ENCODE measurements at places on chromosomes 3 and 15. TPM values are rescaled to one million over a fixed set of nuclear protein-coding genes. Genes with fewer than 3 reads are reported as not detected.

The RBMS3 gene
- total RNA-seq = 0.65 TPM

The DGKG gene
- total RNA-seq = 0.37 TPM

DNA sequence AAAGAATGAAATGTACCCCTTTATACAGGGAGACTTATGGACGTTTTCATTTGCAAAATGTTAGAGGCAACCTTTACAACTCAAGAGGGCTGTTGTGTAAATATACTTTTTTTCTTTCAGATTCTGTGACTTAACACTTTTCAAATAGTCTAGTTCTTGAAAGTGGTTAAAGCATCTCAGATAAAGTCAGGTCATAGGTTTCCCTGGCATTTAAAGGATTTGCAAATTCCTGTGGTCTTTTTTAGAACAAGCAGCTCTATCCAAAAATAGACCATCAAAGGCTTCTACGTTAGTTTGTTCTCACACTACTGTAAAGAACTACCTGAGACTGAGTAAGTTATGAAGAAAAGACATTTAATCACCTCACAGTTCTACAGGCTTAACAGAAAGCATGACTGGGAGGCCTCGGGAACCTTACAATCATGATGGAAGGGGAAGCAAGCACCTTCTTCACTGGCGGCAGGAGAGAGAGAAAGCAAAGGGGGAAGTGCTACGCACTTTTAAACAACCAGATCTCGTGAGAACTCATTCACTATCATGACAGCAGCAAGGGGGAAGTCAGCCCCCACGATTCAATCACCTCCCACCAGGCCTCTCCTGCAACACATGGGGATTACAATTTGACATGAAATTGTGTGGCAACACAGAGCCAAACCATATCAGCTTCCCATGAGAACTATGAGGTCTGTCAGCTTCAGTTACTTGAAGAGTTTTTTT is 23.3 kb upstream of the GABRR3 start:
- H3K36me3 ChIP-seq = no peaks in the 10 kb centered on the region
- no peak overlapping the region for H3K27ac ChIP-seq
- H3K4me1 ChIP-seq = no peaks in the 10 kb centered on the region
- H3K27me3 ChIP-seq = no peaks in the 10 kb centered on the region
- DNase-seq = no peak

DNA sequence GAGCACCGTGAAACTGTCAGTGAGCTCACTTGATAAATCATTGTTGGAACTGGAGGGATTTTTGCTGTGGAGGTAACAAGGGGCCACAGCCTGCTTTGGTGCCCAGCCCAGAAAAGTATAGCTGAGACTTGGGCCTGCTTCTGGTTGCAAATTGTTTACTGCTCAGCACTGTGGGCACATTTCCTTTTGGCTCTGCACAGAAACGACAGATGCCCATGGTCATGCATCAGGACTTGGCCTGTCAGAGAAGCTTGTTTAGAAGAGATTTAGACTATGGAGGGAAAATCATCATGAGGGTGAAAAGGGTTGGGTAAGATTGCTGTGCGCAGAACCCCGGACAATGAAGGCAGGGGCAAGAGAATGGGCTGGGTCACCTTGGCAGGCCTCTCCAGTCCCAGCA is 286.1 kb upstream of the CTNNB1 start:
- no peak for DNase-seq
- H3K4me3 ChIP-seq = no peak overlapping the region
- H3K27ac ChIP-seq = no peak overlapping the region
- peaks cover 13% of the 10 kb centered on the region for H3K4me1 ChIP-seq

DNA sequence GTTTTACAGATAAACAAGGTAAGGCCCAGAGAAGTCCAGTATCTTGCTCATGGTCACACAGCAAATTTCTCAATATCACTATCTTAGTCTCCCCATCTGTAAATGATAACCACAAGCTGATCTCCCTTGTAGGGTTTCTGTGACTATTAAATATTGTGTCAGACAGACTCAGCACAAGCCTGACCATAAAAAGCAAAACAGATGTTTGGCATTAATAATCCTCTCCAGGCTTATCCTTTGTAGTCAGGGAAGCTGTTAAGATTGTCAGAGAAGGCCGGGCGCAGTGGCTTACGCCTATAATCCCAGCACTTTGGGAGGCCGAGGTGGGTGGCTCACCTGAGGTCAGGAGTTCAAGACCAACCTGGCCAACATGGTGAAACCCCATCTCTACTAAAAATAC is 173.2 kb upstream of the PRICKLE2 start:
- peaks cover 19% of the 10 kb centered on the region for H3K4me1 ChIP-seq
- H3K27ac ChIP-seq = no peak overlapping the region
- H3K4me3 ChIP-seq = no peak overlapping the region
- H3K36me3 ChIP-seq = no peaks in the 10 kb centered on the region
- DNase-seq = no peak

DNA sequence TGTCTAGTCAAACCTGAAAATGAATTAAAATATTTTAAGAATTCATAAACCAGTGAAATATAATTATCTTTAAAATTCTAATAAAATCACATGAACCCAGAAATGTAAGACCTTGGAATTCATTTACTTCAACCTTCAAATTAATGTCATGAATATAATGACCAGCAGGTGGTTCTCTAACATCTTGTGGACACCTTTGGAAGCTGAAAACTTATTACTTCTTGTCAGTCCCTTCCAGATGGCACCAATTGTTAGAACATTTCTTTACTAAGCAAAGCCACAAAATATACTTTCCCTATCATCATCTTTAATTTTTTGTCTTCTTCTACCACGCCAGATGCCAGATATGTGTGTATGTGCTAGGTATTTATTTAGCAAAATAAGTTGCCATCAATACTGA is 240.0 kb downstream of the MBNL1 start:
- no peaks in the 10 kb centered on the region for H3K27me3 ChIP-seq
- H3K4me1 ChIP-seq = no peaks in the 10 kb centered on the region
- no peak overlapping the region for H3K4me3 ChIP-seq
- no peaks in the 10 kb centered on the region for H3K36me3 ChIP-seq
- DNase-seq = no peak

The TOPAZ1 gene
- not detected for total RNA-seq

The U2SURP gene
- 148 TPM for total RNA-seq

DNA sequence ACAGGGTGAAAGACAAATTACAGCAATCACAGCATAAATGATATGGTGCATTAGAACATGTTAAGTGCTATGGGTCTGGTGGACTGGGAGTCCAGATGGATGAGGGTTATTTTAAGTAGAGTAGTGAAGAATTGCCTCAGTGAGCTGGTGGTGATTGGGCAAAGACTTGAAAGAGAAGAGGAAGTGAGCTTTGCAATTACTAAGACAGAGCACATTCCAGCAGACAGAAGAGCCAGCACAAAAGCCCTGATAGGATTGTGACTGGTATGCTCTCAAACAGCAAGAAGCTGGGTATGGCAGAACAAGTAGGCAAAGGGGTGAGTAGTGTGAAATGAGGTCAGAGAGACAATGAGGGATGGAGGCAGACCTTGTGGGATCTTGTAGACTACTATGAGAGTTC is 2.1 kb upstream of the ACKR4 start:
- H3K4me3 ChIP-seq = no peak overlapping the region
- DNase-seq = peak; percentile 70
- H3K27me3 ChIP-seq = no peaks in the 10 kb centered on the region
- peaks cover 9% of the 10 kb centered on the region for H3K4me1 ChIP-seq

The KLF15 gene
- 7.2 TPM for total RNA-seq

The GABRR3 gene
- total RNA-seq = not detected

GRCh38 chr3:37970802-37971201 is 19.8 kb upstream of the VILL start:
- DNase-seq = no peak
- no peak overlapping the region for H3K4me3 ChIP-seq
- peaks cover 5% of the 10 kb centered on the region for H3K36me3 ChIP-seq

The XIRP1 gene
- total RNA-seq = not detected

The GOLGA6D gene
- total RNA-seq = not detected

GRCh38 chr3:24434651-24435050 is 60.0 kb downstream of the THRB start:
- H3K27ac ChIP-seq = no peak overlapping the region
- no peaks in the 10 kb centered on the region for H3K36me3 ChIP-seq
- H3K27me3 ChIP-seq = no peaks in the 10 kb centered on the region
- no peak for DNase-seq
- H3K4me1 ChIP-seq = no peaks in the 10 kb centered on the region
- no peak overlapping the region for H3K4me3 ChIP-seq

- H3K4me3 ChIP-seq = no peak overlapping the region
- DNase-seq = no peak
- H3K36me3 ChIP-seq = no peaks in the 10 kb centered on the region
Observed at GRCh38 chr3:123971406-123971805, 10.4 kb upstream of the CCDC14 start.

DNA sequence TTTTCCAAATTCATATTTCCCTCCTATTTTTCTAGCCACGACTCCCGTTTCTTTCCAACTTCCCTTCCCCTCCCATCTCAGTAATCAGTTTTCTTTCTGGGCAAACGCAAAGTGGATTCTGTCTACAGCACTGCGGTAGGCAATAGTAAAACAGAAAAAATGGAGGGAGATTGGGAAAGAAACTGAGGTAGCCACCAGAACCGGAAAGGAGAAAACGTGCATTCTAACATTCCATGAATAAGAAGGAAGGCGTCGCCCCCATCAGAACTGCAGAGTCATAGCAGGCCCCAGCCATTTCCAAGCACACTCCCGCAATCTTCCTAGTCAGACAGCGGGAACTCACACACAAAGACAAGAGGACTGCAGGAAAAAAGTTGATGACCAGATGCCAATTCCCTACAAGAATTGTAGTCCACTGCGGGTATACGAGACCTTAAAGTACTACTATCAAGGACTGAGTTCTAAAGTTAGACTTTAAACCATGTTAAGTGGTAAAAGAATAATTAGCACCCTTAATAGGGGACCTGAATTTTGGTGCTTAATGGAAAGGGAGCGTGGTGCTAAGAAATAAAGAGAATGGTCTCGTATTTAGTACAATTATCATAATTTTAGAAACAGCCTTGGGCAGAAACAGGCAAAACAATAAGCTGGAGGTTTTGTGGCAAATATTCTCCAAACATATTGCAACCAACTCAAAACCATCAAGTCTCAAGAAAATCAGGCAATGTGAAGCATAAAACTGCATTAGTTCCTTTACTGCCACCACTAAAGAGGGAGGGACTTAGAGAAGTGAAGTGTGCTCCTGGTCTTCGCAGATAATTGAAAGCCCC is 1.4 kb downstream of the PFN2 start:
- peak overlapping the region; percentile 95 for H3K27ac ChIP-seq
- H3K27me3 ChIP-seq = no peaks in the 10 kb centered on the region
- H3K36me3 ChIP-seq = peaks cover 19% of the 10 kb centered on the region

DNA sequence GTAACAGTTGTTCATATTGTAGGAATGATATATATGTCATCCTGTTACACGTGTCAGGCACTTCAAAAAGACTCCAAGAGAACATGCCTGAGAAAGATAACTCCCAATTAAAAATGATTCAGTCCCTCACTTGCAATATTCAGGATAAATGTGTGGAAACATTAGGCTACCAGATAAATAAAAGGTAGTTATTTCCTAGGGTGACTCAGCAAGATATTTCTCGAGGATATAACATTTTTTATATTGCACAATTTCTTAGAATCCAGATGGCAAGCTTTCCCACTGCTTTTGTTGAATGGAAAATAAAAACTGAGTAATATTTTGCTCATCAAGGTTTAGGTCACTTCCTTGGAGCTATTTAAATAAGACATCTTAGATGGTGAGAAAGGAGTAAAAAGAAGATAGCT is 181.4 kb downstream of the GAP43 start:
- H3K4me1 ChIP-seq = no peaks in the 10 kb centered on the region
- H3K27me3 ChIP-seq = no peaks in the 10 kb centered on the region
- H3K27ac ChIP-seq = no peak overlapping the region
- H3K4me3 ChIP-seq = no peak overlapping the region

GRCh38 chr15:100438570-100438969 is 90.2 kb downstream of the CERS3 start:
- no peaks in the 10 kb centered on the region for H3K27me3 ChIP-seq
- H3K36me3 ChIP-seq = no peaks in the 10 kb centered on the region
- H3K4me1 ChIP-seq = no peaks in the 10 kb centered on the region
- DNase-seq = no peak

- DNase-seq = no peak
- H3K4me3 ChIP-seq = no peak overlapping the region
- H3K36me3 ChIP-seq = no peaks in the 10 kb centered on the region
- H3K4me1 ChIP-seq = no peaks in the 10 kb centered on the region
- H3K27me3 ChIP-seq = no peaks in the 10 kb centered on the region
Observed at GRCh38 chr15:48493763-48494225, 151.7 kb downstream of the FBN1 start.
